Activated CD4-positive, alpha-beta T cell treated with anti-CD3 and anti-CD28 coated beads for 4 hours (primary cell): ENCODE measurements at places on chromosomes 4 and X.

- peak; percentile 28 for DNase-seq
Observed at GRCh38 chr4:18593297-18594002, 571.9 kb upstream of the LCORL start.

GRCh38 chr4:40299126-40299525 lies 36.0 kb upstream of the CHRNA9 start:
- no peak for DNase-seq

- no peak for DNase-seq
Observed at GRCh38 chr4:154082760-154083535, 294.1 kb upstream of the SFRP2 start.

DNA sequence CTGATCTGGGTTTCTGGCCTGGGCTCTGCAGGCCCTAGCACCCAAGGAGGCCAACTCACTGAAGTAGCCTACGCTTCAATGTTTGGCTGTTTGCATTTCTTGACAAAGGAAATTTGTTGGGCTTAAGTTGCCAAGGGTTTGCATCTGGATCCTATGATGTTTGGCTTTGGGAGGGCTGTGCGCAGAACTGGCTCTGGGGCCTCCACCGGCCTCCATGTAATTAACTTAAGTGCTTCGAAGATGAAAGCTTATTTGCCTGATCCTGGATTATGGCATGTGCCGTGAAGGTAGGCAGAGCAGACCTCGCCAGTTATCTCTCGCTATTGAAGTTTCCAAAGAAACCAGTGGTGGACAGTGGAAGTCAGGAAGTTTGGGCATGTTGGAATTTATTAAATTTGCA lies 124.3 kb upstream of the STX18 start:
- no peak for DNase-seq

- no peak for DNase-seq
Observed at GRCh38 chrX:122582975-122583305, 601.1 kb upstream of the GRIA3 start.

- no peak for DNase-seq
Observed at GRCh38 chr4:105632599-105632998, 75.9 kb downstream of the INTS12 start.

- DNase-seq = no peak
Observed at GRCh38 chr4:173135241-173135847, 33.3 kb upstream of the GALNT7 start.

- no peak for DNase-seq
Observed at GRCh38 chr4:180674619-180675358, 1568.4 kb upstream of the TENM3 start.

GRCh38 chrX:31603411-31604120 lies 531.7 kb upstream of the FTHL17 start:
- no peak for DNase-seq

DNA sequence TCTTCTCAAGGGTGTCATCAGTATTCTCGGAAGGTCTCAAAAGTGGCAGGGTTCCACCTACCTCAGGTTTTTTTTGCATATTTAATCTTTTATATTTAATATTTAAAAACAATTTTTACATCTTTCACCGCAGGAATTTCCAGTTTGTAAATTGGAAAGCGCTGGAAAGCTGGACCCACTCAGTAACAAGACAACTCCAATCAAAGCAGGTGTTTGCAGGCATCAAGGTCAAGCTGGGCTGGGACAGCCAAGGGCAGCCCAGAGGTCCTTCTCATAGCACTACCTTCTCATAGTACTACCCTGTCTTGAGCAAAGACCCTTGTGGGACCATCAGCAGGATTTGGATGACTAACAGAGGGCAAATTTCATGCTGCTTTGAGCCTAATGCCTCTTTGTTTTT lies 160.1 kb downstream of the TET2 start:
- DNase-seq = no peak

DNA sequence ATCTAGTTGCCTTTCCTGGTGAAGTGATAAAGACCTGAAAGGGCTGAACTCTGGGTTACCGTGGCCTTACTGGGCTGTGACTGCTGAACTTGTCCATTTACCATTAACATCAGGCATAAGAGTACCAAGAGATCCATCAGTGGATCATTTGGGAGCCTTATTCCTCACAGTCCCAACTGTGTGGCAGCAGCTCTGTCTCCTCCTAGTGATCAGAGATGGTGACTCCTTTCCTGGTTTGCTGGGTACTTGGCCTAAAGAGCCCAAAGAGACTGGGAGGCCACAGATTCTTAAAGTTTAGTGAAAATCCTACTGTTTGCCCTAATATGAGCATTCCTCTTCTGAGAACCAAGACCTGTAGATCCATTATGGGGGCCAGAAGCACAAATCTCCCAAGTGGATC lies 56.3 kb upstream of the ATP6AP2 start:
- DNase-seq = no peak

- DNase-seq = no peak
Observed at GRCh38 chr4:3029464-3029863, 44.9 kb downstream of the HTT-AS start.

DNA sequence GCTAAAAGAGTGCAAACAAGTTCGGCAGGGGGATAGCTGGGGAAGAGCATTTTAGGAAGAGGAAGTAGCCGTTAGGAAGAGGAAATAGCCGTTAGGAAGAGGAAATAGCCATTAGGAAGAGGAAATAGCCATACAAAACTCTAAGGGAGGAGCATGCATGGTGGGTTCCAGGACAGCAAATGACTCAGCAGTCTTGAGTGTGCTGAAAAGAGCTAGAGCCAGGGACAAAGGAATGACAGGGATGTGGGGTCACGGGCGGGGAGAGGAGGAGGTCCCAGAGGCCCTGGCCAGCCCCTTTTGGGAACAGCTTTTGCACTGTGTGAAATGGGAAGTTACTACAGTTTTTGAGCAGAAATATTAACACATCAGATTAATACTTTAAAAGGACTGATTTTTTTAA lies 882.6 kb downstream of the TRIML1 start:
- DNase-seq = no peak

- DNase-seq = no peak
Observed at GRCh38 chr4:28350485-28350884, 1489.8 kb downstream of the STIM2 start.

GRCh38 chr4:76882630-76883029 lies 15.3 kb downstream of the SOWAHB start:
- no peak for DNase-seq

GRCh38 chr4:53009824-53010223 lies 147.7 kb downstream of the RASL11B start:
- no peak for DNase-seq

DNA sequence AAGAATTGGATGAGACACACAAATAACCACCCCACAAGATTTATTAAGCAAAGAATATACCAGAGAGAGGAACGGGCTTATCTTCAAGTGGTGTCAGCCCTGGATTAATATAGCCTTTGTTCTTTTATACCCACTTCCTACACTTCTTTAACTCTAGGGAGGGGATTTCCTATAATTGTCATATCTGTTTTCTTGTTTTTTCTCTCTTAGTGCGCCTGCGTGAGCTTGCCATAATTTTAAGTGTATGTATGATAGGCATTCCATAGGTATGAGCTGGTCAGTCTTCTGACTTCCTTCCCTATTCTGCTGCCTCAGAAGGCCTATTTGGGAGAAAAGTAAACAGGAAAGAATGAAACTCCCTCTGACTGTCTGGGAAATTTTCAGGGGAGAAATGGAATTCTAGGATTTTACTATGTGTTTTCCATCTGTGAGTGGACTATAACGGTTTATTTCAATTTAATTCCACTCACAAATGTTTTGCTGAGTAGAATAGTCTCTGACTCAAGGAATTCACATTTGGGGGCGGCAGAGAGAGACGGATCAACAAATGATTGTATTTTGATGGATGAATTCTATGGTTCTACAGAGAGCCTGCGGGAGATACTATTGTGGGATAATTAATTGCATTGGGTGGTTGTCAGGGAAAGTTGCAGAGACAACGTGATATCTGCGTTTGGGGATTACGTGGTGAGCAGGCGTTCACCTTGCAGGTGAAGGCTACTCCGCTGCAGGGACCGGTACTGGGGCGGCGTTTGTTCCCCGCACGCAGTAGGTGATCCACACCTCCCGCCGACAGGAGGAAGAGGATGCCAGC lies 626 bp upstream of the CEP135 start:
- DNase-seq = peak; percentile 51

DNA sequence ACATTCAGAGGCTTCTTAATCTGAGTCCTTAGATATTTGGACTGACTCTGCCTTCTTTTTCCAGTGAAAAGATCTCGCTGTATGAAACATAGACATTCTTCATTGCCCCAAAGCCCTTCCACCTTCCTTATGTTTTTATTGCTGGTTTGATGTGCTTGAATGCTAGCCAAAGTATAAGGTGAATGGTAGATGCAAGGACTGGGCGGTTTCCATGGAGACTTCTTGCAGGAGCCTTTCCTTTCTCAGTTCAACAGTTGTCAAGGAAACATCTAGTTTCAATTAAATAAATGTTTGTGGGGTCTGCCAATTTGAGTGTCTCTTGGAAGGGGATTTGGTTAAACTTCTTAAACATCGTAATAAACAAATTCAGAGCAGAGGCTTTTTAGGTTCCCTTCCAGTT lies 46.0 kb downstream of the REPS2 start:
- DNase-seq = no peak
